Astrocyte (in vitro differentiated cells and primary cell): ENCODE measurements at places on chromosomes 6 and 20. TPM values are rescaled to one million over a fixed set of nuclear protein-coding genes. Genes with fewer than 3 reads are reported as not detected.

Gene MAVS
- total RNA-seq, result 38.4 and 42.1 TPM in 2 replicates

Gene MUCL3
- not detected in 2 replicates for total RNA-seq

Gene GJA1
- total RNA-seq, result 433 and 443 TPM in 2 replicates

Gene NKX2-2
- not detected in 2 replicates for total RNA-seq

Gene FLRT3
- total RNA-seq, result 6.9 and 14.6 TPM in 2 replicates

Gene SASH1
- 13.3 and 15.5 TPM in 2 replicates for total RNA-seq

Gene C6orf163
- 1.6 and 2.9 TPM in 2 replicates for total RNA-seq

Gene RPL10A
- total RNA-seq, result 818 and 887 TPM in 2 replicates

Gene MMP24OS
- total RNA-seq, result 79.8 and 86.5 TPM in 2 replicates

Gene PAK1IP1
- total RNA-seq, result 20.1 and 21.9 TPM in 2 replicates

Gene TGM2
- 48.2 and 98.9 TPM in 2 replicates for total RNA-seq

Gene MLIP
- 0.55 TPM in 1 of 2 replicates, not detected in the other for total RNA-seq

Gene IYD
- not detected in 2 replicates for total RNA-seq

Gene OXT
- not detected in 2 replicates for total RNA-seq

Gene DEFB124
- total RNA-seq, result not detected in 2 replicates

Gene PRRT1
- total RNA-seq, result 0.45 and 0.67 TPM in 2 replicates

Gene CALHM5
- total RNA-seq, result 1.8 and 1.9 TPM in 2 replicates

Gene SLC22A7
- total RNA-seq, result not detected in 2 replicates

Gene ADGRF4
- 1.2 and 1.4 TPM in 2 replicates for total RNA-seq

Gene SLC22A16
- total RNA-seq, result not detected in 2 replicates

Gene HSPA1L
- 0.98 and 1.1 TPM in 2 replicates for total RNA-seq

Gene HLA-DRB1
- total RNA-seq, result 0.93 and 1.5 TPM in 2 replicates

Gene MRAP2
- total RNA-seq, result 0.12 and 0.20 TPM in 2 replicates

Gene LTB
- 0.26 and 0.52 TPM in 2 replicates for total RNA-seq

Gene GABRR2
- 0.34 and 0.61 TPM in 2 replicates for total RNA-seq

Gene WFDC10B
- total RNA-seq, result not detected in 2 replicates

Gene LZTS3
- total RNA-seq, result 11.2 and 12.6 TPM in 2 replicates

Gene CST4
- total RNA-seq, result not detected in 2 replicates

Gene DTNBP1
- total RNA-seq, result 11.6 and 13.0 TPM in 2 replicates

Gene SIRPA
- 35.5 and 52.4 TPM in 2 replicates for total RNA-seq

Gene EEF1E1
- 35.5 and 44.5 TPM in 2 replicates for total RNA-seq

Gene GNAS-AS1
- 2.8 and 3.8 TPM in 2 replicates for total RNA-seq

Gene DDO
- total RNA-seq, result not detected in 2 replicates

Gene SLC17A3
- not detected in 2 replicates for total RNA-seq

Gene GSTA2
- total RNA-seq, result not detected in 2 replicates

Gene PLN
- 0.43 TPM in 1 of 2 replicates, not detected in the other for total RNA-seq
